ENCODE measurements at places on chromosomes 16 and 17.

DNA sequence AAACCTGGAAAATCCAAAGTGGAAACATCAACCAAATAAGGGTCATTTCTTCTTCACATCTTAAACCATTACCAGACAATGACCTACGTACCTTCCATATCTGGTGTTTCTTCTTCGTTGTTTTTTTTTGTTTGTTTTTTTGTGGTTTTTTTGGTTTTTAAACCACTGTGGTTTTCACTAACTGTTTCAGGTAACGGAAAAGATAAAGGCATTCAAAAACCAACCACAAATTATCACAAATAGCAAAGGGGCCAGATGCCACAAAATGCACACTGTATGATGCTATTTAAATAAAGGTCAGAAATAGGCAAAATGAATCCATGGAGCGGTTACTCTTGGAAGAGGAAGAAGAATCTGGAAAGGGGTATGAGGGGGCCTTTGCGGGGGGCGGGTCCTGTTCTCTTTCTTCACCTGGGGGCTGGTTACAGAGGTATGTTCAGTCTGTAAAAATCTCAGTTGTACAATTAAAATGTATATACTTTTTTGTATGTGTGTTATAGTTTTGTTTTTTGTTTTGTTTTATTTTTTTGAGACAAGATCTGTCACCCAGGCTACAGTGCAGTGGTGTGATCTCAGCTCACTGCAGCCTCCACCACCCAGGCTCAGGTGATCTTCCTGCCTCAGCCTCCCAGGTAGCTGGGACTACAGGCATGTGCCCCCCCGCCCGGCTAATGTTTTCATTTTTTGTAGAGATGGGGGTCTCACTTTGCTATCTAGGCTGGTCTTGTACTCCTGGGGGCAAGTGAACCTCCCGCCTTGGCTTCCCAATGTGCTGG is 29.6 kb downstream of the LITAF start:
- DNase-seq, result no peak

GRCh38 chr16:4103745-4104144 is 12.5 kb downstream of the ADCY9 start:
- DNase-seq, result no peak

GRCh38 chr16:65116818-65117430 is 4.9 kb downstream of the CDH11 start:
- no peak for DNase-seq

DNA sequence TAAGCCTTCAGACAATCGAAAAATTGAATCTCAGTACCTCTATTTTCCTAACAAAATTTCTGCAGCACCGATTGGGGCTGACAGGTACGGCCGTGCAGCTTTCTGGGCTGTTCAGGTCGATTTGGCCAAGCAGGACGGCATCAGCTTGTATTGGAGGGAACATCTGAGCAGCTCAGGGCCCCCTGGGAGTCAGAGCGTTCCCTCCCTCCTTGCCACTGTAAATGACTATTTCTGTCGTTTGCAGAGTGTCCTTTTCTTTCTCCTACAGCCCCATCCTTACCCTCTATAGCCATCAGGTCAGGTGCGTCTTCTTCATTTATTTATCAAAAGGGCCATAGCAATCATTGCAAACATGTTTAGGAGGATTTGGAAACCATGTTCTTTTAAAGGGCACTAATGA is 731.1 kb downstream of the WWOX start:
- DNase-seq, result no peak

DNA sequence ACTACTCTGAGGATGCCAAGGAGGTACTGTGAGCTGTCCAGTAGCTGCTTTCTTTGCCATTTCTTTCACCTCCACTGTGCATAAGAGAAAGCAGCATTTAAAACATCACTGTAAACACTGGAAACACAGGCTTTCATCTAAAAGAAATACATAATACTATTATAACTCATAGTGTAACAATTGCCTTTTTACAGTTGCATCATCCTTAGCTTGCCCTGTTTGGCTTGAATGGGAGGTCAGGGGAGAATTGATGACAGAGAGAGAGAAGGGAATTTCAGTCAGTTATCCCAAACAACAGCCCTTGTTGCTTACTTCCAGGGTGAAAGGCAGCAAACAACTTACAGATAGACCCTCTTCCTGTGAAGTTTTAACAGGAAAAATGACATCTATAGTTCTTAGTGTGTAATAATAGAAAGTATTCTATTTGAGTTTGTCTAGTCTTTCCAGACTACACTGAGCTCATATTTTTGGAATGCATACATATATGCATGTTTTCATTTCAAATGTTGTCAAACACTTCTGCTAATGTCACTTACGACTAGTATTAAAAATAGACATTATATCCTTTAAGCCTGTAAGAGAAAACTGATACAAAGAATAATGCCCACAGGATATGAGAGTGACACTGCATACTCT is 71.7 kb upstream of the MTMR4 start:
- DNase-seq, result no peak
